ENCODE measurements at places on chromosomes 12 and 14.

DNA sequence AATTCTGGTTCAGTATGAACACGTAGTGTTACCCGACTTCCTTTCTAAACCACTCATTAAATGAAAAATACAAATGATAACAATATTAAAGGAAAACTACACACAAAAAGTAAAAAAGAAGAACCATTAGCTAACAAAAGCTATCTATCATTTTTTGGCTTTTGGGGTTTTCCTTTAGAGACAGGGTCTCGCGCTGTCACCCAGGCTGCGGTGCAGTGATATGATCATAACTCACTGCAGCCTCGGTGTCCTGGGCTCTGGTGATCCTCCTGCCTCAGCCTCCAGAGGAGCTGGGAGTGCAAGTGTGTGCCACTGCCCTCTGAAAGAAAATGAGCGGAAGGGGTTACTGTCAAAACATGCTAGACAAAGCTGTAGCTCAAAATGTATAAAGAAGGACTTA is 238.2 kb upstream of the AVPR1A start:
- DNase-seq: no peak

DNA sequence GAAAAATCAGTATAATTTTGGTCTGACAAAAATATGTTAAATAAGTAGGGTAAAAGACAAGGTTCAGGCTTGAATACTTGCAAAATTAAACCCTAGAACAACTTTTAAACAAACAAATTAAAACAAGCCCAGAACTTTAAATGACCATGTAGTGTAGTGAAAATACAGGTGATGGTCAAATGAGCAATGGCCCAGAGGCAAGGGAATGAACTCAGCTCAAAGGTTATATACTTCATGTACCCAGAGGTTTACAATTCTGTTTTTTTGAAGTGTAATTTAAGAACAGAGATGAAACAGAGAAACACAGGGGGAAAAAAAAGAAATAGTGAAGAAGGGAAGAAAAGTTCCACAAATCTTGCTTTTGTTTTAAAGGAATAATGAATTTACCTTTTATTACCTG is 949.2 kb downstream of the TRHDE start:
- DNase-seq: no peak

GRCh38 chr12:93050026-93050747 is 121.1 kb upstream of the EEA1 start:
- DNase-seq: peak; percentile 68

- peak; percentile 9 for DNase-seq
Measured at GRCh38 chr12:54475537-54475936, 2.1 kb upstream of the GTSF1 start.

DNA sequence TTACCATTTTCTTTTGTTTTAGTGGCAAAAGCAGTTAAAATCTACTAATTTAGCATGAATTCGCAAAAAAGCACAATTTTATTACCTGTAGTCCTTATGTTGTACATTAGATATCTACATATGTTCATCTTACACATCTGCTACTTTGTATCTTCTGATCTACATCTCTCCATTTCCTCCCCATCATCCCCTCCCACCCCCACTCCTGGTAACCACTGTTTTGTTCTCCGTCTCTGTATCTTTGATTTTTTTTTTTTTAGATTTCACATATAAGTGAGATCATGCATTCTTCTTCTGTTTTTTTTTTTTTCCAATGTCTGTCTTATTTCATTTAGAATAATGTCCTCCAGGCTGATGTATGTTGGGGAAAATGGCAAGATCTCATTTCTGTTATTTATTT is 922.7 kb downstream of the VRK1 start:
- no peak for DNase-seq

DNA sequence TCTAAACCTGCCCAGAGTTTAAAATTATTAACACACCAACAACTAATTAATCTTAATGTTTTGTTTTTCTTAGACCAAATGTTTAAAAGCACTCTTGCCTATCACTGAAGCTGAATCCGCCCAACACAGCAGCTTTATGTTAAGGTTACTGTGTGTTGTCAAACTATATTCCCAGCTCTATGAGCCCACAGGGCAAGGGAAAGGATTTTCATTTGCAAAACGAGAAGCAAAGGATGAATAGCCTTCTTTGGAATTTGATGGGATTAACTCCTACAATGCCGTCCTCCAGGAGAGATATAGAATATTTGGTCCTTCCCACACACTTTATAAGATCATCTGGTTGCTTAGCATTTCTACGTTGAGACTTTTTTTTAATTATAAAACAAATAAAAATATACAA is 43.7 kb downstream of the DUSP16 start:
- DNase-seq: peak; percentile 12

DNA sequence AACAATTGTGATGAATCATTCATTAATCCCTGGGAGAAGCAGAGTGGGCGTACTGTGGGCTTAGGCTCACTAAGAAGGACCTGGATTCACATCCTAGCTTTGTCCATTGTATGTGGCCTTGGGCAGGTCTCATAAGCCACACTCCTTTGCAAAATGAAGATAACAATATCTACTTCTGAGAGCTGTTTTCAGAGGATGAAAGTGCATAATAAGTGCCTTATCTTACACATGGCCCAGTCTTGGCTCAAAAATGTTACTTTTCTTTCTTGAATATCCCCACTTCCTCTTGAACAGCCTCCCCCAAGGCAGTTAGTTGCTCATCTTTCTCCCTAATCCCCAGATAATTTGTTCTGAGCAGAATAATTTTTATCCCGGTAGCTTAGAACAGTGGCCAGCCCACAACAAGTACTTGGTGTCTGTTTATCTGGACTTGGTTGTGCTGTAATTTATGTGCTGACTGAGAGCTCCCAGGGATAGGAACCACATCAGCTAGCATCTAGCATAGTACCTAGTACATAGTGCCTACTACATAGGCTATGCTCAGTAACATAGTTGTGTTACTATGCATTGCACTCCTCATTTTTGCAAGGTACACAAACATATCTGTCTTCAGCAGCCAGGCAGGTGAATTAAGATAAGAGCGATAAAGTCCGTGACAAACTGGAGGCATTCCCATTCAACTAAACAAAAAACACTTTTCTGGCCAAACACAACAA is 61.7 kb upstream of the NUDT4 start:
- no peak for DNase-seq

DNA sequence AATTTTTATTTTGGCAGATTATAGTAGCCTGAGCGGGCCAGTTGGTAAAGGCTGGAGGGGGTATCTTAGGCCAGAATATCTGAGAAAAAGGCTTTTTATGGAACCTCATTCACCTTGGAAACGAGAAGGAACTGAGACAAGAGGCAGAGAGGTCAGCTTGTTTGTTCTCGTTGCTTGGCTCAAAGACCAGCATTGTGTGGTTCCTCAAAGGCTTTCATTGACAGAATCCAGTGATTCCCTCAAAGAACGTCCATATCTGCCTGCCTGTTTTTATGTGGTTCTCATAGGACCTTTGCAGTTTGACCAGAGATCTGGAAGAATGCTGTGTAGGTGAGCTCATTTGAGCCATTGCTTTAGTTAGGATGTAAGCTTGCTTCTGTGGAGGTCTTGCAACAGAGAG is 117.3 kb downstream of the CFAP54 start:
- DNase-seq: no peak

- no peak for DNase-seq
Measured at GRCh38 chr12:113886721-113887120, 79.4 kb downstream of the RBM19 start.

- no peak for DNase-seq
Measured at GRCh38 chr12:52226446-52226845, 6.6 kb upstream of the KRT7 start.

- no peak for DNase-seq
Measured at GRCh38 chr14:101176535-101177205, 273.1 kb upstream of the RTL1 start.

GRCh38 chr12:98113548-98113947 is 401.8 kb upstream of the TMPO start:
- DNase-seq: no peak

- no peak for DNase-seq
Measured at GRCh38 chr12:30928356-30929244, 2.1 kb downstream of the TSPAN11 start.

DNA sequence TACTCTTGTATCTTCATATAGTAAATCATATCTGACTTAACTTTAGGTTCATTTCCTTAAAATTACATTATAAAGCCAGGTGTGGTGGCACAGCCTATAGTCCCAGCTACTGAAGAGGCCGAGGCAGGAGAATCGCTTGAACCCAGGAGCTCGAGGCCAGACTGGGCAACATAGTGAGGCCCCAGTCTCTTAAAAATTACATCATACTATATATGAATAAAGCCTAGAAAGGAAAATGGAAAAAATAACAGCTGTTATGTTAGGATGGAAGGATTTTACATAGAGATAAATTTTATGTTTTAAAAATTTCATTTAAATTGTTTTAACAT is 4.2 kb downstream of the HECTD1 start:
- DNase-seq: no peak

DNA sequence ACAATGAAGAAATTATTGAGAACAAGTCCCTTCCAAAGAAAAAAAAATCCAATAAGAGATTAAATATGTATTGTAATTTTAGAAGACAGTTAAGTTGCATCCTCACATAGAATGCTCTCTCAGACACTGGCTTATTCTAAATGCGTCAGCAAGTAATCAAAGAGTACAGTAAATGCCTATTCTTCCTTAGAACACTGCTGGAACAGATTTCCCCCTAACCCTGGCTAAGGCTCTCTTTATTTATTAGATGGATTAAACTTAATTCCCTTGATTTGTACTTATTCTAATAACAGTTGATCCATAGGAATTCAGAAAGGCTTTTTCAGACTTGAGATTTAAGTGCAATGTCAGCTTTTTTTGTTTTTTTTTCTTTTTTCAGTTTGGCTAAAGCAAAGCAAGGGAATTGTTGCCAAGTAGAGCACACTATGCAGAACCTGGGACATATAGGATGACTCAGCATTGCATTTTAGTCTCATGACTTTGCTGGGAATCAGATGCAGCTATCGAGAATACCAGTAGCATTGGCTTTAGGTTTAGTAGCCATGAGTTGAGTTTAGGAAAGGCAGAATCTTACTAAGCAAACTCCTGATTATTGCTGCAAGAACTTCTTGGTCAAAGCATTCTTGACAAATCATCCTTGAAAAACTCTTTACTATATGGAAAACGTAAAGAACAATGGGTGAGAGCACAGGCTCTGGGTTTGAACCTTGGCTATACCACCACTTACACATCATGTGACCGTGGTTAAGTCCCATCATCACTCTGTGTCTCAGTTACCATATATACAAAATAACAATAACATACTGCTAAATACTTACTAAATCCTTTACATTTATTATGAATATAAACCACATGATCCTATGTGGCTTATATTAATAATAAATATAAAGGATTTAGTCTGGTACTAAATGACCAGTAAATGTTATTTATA is 26.7 kb downstream of the MED21 start:
- peak; percentile 94 for DNase-seq

GRCh38 chr14:52923902-52924575 is 26.8 kb downstream of the FERMT2 start:
- no peak for DNase-seq

- peak; percentile 9 for DNase-seq
Measured at GRCh38 chr14:39342768-39343167, 89.5 kb downstream of the FBXO33 start.

GRCh38 chr12:66087365-66087943 is 43.1 kb downstream of the LLPH start:
- DNase-seq: peak; percentile 78

DNA sequence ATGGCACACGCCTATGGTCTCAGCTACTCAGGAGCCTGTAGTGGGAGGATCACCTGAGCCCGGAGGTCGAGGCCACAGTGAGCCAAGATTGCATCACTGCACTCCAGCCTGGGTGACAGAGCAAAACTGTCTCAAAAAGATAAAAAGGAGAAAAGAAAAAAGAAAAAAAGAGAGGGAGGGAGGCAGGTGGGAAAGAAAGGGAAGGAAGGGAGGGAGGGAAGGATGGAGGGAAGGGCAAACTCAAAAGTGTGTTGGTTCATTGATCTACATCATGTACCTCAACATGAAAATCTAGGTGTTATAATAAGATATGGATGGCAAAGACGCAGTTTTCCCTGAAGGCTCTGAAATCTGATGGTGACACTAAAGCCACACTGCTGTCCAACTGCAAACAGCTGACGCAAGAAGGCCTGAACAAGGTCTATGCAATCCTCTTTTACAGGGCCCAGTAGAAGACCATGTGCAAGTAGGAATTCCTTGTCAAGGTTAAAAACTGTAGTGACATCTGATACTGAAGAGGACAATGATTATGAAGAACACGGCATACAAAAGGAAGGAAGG is 143.6 kb downstream of the ITPR2 start:
- DNase-seq: no peak

DNA sequence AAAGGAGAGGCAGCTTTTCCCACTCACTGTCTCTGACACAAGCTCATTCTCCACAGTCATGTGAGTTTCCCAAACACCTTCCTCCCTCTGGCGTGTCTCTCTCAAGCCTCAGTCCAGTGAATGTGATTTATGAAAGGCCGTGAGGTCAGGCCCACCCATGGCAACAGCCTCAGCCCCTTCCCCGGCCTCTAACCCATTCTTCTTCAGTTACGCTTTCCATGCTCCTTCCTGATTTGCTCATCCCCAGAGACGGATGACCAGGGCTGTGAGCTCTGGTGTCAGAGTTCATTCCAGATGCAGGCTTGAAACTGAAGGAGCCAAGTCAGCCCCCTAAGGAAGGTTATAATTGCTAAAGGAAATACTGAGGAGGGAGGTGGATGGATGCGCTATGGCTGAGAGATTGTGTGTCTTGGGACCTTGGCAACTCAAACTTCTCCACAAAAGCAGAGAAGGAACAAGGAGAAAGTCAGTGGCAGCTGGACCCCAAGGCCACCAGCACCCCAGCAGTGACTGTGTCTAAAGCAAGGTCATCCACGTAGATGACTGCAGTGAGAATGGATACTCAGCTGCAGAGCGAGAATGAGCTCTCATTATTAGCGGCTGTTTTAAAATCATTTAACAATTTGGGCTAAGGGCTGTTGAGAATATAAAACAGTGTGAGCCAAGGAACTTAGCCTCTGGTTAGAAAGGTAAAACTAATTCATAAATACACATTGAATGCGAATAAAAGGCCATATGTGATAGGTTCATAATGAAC is 84.1 kb downstream of the FBXL14 start:
- no peak for DNase-seq

GRCh38 chr12:79848339-79848738 is 86.6 kb downstream of the PPP1R12A start:
- no peak for DNase-seq

All from fibroblast of upper back skin (primary cell).